Right hindlimb (tissue), 1 donor: ENCODE measurements at places on chromosomes 6 and 20.
A peak's percentile ranks its signal among the peaks of the same experiment; 100 is the strongest.

- no peak for DNase-seq
Observed at GRCh38 chr6:155066921-155067680, 72.0 kb downstream of the TIAM2 start.

DNA sequence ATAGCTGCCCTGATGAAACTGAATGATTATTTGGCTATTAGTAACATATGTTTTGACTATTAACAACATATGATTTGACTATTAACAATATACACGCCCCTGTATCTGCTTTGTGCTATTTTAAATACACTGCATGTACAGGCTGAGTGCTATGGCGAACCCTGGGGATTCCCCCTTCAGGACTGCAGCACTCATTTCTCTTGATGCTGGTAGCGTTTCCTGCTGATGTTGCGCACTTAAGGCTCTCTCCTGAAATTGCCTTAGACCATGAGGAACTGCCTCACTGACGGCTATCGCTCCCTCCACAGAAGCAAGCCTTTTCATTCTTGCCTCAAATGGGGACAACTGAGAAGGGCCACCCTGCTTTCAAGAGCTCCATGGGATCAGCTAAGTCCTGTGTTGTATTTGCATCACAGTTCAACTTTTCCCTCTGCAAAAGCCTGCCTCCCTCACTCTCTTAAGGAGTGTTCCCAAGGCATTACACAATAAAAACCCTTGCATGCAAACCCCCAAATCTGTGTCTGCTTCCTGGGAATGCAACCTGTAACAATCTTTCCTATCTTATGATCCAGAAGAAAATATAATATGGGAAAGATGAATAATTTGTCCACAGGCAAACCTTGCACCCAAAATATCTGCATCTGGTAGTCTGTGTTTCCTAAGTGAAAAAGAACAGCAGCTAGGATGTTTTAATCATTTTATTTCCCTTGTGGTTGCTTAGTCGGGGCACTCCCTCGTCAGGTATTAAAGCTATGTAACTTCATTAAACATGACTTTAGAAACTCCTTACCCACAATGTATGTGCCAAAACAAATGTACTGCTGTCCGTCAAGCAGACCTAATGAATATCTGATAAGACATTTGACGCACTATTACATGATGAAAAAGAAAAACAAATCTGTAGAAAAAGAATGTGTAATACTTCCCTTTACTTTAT is 456.4 kb downstream of the COL12A1 start:
- no peak for DNase-seq

- no peak for DNase-seq
Observed at GRCh38 chr6:163707387-163708355, 293.2 kb downstream of the QKI start.

DNA sequence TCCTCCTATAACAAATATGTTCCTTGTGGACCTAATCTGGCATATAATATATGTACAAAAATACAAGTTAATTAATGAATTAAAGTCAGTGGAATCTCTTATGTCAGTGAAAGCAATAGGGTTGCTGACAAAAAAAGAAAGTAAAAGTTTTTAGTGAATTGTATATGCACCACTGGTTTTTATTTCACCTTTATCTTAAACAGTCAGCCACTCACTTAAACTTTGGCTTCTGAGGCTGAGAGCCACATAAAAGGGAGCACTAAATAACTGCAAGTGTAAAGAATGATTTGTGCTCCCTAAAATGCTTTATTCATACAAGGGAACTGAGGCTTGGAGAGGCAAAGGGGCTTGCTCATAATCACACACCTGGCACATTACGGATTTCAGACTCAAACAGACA is 9.9 kb upstream of the F13A1 start:
- no peak for DNase-seq

DNA sequence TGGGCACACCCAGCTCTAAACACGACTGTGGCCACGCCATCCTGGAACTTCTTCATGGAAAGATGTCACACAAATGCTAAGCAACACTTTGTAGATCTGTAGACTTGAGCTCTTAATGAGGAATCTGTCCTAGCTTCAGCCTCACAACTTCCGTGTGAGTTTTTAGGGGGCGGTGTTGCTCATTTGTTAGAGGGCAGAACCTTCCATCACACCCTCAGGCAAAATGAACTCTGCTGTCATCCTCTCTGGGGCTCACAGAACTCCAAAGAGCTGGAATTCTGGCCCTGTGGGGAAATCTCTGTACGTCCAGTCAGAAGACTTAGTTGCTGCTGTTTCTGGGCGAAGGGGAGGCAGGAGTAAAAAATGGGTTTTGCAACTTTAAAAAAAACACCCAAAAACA is 49.8 kb downstream of the NRN1 start:
- DNase-seq, result no peak

GRCh38 chr20:38298768-38299288 is 5.1 kb upstream of the BPI start:
- peak; percentile 84 for DNase-seq

DNA sequence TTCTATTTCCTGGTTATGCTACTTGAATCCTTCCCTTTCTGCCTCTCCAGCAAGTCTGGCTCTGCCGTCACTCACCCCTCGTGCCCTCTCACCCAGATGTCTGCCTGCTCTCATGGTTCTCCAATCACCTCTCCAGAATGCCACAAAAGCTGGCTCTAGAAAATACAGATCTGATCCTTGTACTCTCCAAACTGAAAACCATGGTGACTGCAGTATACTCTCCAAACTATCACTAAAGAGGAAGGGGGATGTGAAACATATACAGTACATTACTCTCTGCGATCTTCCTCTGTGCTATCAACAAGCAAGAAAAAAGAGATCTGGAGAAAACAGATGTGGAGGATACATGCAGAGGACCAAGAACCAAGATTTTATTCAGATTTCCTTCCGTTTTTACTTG is 91.1 kb downstream of the ATXN1 start:
- no peak for DNase-seq

- no peak for DNase-seq
Observed at GRCh38 chr6:99940582-99940981, 53.4 kb downstream of the MCHR2 start.

DNA sequence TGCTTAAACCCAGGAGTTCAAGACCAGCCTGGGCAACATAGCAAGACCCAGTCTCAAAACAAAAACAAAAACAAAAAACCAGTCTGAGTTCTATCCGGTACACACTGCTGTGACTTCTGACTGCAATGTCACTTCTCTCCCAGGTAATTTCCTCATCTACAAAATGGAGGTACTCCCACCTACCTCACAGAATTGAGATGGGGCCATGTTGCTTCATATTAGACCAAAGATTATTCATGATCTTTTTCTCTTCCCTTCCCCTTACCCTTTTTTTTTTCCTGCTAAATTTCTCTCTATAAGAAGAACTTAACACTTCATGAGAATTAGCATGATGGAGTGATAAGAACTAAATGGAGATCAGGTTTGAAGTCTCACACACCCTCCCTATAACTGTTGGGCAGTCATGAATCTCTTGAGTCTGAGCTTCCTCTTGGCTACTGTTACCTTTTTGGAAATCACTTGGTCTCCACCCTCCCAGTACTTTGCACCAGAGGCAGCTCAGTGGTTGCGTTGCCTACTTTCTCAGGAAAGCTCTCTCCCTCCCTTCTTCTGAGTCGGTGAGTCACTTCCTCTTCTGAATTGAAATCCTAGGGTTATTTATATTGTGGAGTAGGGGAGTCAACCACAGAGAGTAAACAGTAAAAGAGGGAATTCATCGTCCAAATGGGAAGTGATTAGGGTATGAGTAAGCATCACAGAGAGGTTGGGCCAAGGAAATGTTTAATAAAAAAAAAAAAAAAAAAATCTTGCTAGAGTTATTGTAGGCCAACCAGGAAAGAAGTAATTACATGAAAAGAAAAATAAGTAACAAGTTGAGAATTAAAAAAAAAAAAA is 59.9 kb upstream of the MAP7 start:
- DNase-seq, result no peak

- no peak for DNase-seq
Observed at GRCh38 chr20:60006261-60006660, 48.0 kb downstream of the CDH26 start.

GRCh38 chr6:159805440-159806020 is 5.5 kb downstream of the PNLDC1 start:
- no peak for DNase-seq

GRCh38 chr6:151101161-151101815 is 138.5 kb upstream of the AKAP12 start:
- no peak for DNase-seq

DNA sequence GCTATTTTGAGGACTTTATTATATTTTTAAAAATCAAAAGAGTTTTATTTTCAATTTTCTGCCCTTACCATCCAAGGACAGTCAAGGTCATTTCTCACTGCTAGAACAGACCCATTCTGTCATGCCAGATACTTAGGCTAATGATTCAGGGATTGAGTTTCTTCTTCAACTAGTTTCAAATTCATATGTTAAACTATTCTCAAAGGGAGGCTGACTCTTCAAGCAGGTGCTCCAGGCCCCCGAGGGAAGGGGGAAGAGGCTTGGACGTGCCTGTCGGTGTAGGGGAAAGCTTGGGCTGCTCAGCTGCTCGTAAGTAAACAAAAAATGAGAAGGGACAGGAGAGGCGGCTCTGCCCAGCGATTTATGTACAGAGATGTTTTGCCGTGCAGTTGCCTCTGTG is 69.4 kb upstream of the MYLIP start:
- DNase-seq, result peak; percentile 42

- no peak for DNase-seq
Observed at GRCh38 chr6:28696167-28696566, 170.5 kb downstream of the GPX5 start.

- no peak for DNase-seq
Observed at GRCh38 chr20:45339799-45340198, 8.4 kb downstream of the SDC4 start.
